ENCODE measurements at places on chromosomes 2 and 18. TPM values are rescaled to one million over a fixed set of nuclear protein-coding genes. Genes with fewer than 3 reads are reported as not detected.

The ABCB11 gene
- total RNA-seq = not detected

The TMEM169 gene
- not detected for total RNA-seq

The FZD7 gene
- total RNA-seq = 56.4 TPM

The STK25 gene
- total RNA-seq = 239 TPM

The TGFA gene
- 17.3 TPM for total RNA-seq

The SEPTIN10 gene
- 152 TPM for total RNA-seq

The RAB6D gene
- total RNA-seq = not detected

- H3K4me3 ChIP-seq = no peak overlapping the region
- H3K4me1 ChIP-seq = no peaks in the 10 kb centered on the region
- peaks cover 41% of the 10 kb centered on the region for H3K27me3 ChIP-seq
- no peak for DNase-seq
Measured at GRCh38 chr2:86333378-86333777, 4.0 kb downstream of the REEP1 start.

DNA sequence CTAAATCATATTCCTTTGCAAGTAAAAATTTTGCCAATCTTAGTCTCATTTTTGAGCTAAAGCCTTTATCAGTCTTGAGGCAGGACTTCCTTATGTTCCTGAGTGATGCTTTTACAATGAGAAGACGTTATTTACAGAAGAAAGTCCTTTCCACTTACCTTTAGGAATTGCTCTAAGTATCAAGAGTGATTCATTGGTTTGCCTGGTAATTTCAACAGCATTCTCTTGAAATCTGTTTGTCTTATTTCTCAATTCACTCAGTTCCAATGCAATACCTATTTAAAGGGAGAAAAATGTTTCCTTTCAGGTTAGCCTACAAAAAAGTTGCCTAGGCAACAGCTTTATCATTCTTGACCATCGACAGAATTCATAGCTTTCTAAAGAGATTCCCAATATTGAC, 137.2 kb downstream of the LAMA1 start:
- H3K27ac ChIP-seq = no peak overlapping the region
- 0 out of 2 replicates have a peak, but pooled peaks cover 4% of the 10 kb centered on the region for H3K36me3 ChIP-seq
- peak; percentile 5 for DNase-seq
- no peak overlapping the region for H3K4me3 ChIP-seq
- no peaks in the 10 kb centered on the region for H3K27me3 ChIP-seq

- no peaks in the 10 kb centered on the region for H3K4me1 ChIP-seq
- DNase-seq = no peak
- H3K4me3 ChIP-seq = no peak overlapping the region
- H3K36me3 ChIP-seq = no peaks in the 10 kb centered on the region
Measured at GRCh38 chr2:187105218-187105617, 256.2 kb upstream of the ZSWIM2 start.

DNA sequence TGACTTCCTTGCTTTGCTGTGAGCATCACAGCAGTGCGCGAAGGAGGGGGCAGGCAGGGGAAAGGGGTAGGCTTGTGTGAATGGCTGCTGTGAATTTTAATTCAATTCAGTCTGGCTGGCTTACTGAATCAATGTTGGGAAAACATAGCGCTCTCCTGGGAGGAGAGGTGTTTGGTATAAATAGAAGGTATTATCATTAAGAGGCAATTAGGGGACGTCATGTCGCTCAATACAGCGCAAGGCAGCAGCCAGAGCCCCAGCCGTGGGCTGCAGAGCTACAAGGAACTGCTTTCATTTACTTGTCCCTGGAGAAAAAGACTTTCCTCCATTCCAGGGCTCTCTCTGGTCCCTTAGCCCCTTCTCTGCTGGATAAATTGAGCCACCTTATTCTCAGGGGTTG, 181.4 kb upstream of the MSH6 start:
- no peak overlapping the region for H3K27ac ChIP-seq
- no peaks in the 10 kb centered on the region for H3K4me1 ChIP-seq
- H3K27me3 ChIP-seq = no peaks in the 10 kb centered on the region
- no peak for DNase-seq
- H3K36me3 ChIP-seq = no peaks in the 10 kb centered on the region

- H3K27ac ChIP-seq = no peak overlapping the region
- no peaks in the 10 kb centered on the region for H3K27me3 ChIP-seq
- no peak overlapping the region for H3K4me3 ChIP-seq
- peak; percentile 41 for DNase-seq
- no peaks in the 10 kb centered on the region for H3K36me3 ChIP-seq
Measured at GRCh38 chr18:56789004-56789888, 138.1 kb downstream of the WDR7 start.

- H3K4me1 ChIP-seq = no peaks in the 10 kb centered on the region
Measured at GRCh38 chr18:77344786-77345500, 95.3 kb downstream of the GALR1 start.

DNA sequence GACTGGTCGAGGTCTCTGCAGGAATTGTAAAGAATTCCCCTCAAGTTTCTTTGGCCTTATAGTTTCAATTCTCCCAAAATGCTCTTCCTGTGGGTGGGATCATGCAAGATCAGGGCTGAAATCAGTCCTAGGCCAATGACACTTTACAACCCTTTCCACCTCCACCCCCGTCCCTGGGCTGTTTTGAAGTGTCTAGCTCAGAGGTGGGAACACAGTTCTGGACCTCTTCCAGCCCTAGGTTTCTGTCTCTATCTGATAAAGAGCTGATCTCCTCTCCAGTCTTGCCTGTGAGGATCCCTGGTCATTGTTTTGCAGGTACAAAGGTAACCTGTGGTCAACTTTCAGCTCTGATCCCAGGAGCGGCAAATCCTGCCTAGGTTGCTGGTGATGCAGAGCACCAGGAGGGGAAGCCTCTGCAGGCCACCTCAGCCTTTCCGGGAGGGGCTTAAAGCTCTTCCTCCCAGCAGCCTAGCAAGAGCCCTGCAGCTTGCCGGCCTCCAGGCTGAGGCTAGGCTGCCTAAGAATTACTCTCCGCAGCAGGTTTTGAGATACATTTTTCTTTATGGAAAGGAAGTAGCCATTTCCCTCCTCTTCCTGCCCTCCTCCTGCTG, 69.8 kb upstream of the WIPF1 start:
- H3K27me3 ChIP-seq = no peaks in the 10 kb centered on the region
- peak; percentile 34 for DNase-seq
- H3K27ac ChIP-seq = peak overlapping the region; percentile 55
- no peak overlapping the region for H3K4me3 ChIP-seq
- H3K4me1 ChIP-seq = peaks cover 45% of the 10 kb centered on the region

GRCh38 chr2:70085711-70086277, 1.5 kb upstream of the PCBP1 start:
- peak overlapping the region; percentile 88 for H3K4me3 ChIP-seq
- H3K27me3 ChIP-seq = no peaks in the 10 kb centered on the region
- H3K27ac ChIP-seq = peak overlapping the region; percentile 100
- H3K36me3 ChIP-seq = peaks cover 10% of the 10 kb centered on the region
- peak; percentile 28 for DNase-seq
- peaks cover 25% of the 10 kb centered on the region for H3K4me1 ChIP-seq

- no peak within 1 kb of the TSS for H3K27ac ChIP-seq
- no peaks in the 10 kb centered on the region for H3K36me3 ChIP-seq
- no peak for DNase-seq
Measured at GRCh38 chr2:127645395-127646291, at the start of gene GPR17. GPR17 (plus strand) TSS chr2:127646153; CDS start chr2:127650736, 4,583 bp downstream.

Data from GM23248 (cell line).